ENCODE measurements at places on chromosomes 12 and 14.

DNA sequence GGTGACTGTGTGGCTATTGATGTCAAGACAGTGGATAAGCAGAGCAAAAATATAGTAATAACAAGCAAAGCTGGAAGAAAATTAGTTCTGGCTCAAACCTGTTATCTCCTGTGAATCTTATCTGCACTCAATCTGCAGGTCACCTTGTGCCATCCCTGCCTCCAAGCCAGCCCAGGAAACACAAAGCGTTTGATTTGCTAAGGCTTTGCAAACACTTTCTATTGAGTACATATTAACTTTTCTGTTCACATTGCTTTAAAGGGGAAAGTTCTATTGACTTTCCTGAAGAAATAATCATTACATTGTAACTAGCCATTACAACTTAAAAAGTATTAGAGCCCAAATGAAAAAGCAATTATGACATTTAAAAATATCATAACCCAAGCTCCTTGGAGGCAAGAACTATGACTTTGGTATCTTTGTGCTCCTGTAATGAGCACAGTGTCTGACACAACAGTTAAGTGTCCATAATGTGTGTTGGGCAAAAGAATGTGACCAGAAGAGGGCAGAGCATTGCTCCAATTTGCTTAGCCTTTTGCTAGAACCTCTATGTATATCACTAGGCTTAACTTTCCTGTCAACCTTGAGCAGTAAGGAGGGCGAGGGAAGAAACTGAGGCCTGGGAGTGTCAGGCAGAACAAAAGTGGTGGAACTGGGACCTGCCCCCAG is 24.7 kb downstream of the SERPINA3 start:
- DNase-seq: no peak

DNA sequence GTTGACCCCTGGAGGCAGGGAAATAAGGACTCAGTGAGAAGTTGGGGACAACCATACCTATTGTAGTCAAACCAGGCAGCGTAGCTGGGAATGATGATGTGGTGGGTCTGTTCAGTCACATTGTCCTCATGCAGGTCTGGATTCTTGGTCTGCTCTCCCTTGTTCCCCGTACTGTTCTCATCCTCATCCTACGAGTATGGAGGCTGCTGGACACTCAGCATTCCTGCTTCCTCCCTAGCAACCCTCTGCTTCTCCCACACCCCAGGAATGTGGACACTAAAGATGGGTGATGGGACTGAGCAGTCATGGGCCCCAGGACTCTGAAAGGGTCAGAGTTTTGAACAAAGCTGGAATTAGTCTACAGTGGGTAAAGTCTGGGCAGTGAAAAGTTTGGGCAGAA is 10.9 kb downstream of the SMARCC2 start:
- no peak for DNase-seq

GRCh38 chr12:108123402-108123801 is 5.7 kb upstream of the WSCD2 start:
- DNase-seq: no peak

DNA sequence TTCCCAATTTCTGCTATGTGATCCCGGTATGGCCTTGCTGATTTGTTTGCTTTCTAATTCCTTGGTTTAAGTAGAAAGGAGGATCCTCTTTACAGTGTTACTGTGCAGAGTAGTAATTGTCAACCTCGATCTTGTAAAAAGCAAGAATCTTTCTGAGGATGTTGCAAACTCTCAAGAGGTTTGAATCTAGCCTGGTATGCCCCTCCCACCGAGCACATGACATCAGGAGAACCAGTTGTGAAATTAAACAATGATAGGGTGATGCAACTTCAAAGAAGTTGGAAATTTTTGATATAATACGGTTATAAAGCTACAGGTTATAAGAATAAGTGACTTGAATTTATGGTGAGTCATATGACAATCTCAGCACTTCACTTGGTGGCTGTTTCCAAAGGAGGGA is 35.0 kb upstream of the FUT8 start:
- no peak for DNase-seq

DNA sequence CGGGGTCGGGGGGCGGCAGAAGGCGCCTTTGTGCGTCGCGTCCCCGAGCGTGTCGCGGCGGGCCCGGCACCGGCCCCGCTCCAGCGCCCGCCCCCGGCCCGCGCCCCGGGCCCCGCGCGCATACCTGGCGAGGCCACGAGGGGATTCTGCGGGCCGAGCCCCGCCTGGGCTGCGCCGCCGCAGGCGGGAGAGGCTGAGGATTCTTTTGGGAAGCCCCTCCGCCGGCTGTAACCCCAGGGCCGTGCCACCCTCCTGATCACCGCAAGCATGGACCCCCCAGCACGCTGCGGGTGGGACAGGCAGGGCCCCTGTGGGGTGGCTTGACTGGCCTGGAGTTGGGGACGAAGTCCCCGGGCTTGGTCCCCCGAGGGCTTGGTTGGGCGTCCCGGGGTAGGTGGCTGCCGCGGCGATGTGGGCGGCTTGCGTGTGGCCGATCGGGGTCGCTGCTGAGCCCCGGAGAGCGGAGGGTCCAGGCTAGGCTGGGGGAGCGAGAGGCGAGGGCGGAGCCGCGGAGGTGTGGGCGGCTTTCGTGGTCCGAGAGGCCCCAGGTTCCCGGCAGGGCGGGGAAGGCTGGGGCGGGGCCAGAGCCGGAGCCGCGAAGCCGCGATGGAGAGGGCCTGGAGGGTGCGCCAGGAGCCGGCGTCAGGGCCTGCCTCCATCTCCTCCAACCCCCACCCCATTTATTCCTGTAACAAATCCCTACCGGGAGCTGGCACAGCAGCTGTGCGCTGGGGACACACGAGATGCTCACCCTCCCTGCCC is 28.4 kb upstream of the GPR132 start:
- peak; percentile 94 for DNase-seq

- no peak for DNase-seq
These were observed 53.3 kb downstream of the BMAL2 start for GRCh38 chr12:27385766-27386564.

- no peak for DNase-seq
These were observed 580 bp downstream of the SALL2 start for GRCh38 chr14:21525571-21525961.

- no peak for DNase-seq
These were observed 40.5 kb downstream of the ATP6V1D start for GRCh38 chr14:67319142-67319541.

Data from GM12891 (cell line).